ENCODE measurements at places on chromosomes 7 and 10.

- no peak for DNase-seq
Measured at GRCh38 chr7:68288144-68288593, 1291.5 kb downstream of the TYW1 start.

DNA sequence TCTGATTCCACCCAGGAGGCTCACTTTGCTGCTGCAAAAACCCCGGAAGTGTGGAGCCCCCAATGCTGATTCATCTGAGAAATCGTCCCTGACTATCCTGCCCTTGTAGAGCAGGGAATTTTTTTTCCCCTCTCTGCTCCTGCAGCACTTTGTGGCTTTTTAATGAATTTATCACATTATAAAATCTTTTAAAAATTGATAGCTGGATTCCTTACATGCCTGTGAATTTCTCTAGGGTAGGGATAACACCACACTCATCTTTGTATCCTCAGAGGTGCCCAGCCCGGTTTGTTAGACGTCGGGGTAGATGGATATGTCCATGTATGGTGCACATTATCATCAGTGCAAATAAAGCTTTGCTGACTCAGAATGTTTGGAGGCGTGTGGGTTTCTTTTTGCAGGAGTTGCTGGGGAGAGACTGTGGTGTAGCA lies 185.7 kb downstream of the STK31 start:
- DNase-seq = no peak

DNA sequence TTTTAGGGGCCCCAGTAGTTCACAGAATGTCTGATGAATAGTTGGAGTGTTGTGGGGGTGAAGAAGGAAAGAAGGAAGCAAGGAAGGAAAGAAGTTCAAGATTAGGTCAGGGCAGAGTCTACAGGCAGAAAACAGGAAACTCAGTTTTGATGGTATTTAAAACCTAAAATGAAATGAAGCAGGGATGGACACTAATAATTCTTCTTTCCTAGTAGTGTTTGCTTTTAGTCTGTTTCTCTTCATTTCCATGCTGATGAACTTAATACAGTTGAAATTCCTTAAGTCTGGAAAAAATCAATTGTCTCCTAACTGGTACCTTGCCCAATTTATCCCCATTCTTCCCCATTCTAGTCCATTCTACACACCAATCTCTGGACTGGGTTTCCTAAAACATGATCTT lies 59.0 kb upstream of the GSAP start:
- no peak for DNase-seq

DNA sequence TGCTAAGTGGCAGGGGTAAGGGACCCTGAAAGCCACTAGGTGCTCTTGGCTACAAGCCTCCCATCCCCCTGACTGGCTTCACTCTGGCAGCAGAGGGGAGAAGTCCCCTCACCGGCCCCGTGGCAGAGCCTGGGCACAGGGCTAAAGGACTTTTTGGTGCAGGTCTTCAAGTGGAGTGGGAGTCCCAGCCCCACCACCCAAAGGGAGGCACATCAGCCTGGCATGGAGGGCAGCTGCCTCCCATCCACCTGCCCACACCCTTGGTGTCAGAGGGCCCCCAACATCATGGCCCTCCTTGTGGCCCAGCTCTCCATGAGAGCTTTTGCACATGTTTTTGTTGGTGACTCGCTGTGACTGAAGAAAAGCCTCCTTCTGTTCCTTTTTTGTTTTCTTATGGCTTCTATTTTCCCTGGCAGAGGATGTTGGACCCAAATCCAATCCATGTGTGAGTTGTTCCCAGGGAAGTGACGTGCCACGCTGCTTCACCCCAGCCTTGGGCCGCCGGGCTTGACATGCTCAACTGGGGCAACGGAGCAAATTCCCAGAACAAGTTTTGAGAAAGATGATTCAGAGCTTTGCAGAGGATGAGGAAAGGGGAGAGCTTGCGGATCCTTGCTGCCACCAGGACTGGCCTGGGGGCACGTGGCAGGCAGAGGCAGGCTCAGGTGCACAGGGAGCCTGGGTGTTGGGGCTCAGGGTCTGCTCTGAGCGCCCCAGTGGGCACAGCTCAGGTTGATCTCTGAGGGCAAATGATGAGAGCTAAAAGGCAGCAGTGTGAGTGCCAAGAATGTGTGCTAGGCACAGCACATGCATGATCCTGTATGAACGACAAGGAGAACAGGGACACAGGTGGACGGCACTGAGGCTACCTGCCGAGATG lies 1.9 kb upstream of the AEBP1 start:
- DNase-seq = no peak

- DNase-seq = no peak
Measured at GRCh38 chr7:69659983-69660382, 61.7 kb downstream of the AUTS2 start.

GRCh38 chr10:36577126-36577525 lies 548.3 kb upstream of the ANKRD30A start:
- no peak for DNase-seq

GRCh38 chr7:153943861-153944260 lies 108.3 kb upstream of the DPP6 start:
- no peak for DNase-seq

DNA sequence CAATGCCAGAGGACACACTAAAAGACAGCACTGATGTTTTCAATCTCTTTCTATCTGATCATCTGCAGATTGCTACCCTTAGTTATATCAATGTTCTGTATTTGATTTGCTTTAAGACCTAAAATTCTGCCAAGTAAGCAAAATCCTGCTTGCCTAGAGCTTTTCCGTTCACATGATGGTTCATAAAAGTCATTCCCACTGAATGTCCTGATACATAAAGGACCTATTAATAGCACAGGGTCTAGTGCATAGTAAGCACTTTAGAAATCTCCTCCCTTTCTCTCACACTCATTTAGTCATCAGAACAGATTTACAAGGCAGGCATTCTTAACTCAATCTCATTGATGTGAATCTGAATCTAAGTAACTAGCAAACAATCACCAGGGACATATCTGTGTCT lies 68.8 kb downstream of the PCGF5 start:
- DNase-seq = no peak

GRCh38 chr10:69124563-69125268 lies 738 bp downstream of the VPS26A start:
- no peak for DNase-seq

- no peak for DNase-seq
Measured at GRCh38 chr10:15726042-15726441, 6.3 kb upstream of the ITGA8 start.

GRCh38 chr7:5634107-5634950 lies 147.1 kb downstream of the RNF216 start:
- no peak for DNase-seq

- DNase-seq = no peak
Measured at GRCh38 chr10:99905971-99906370, 103.8 kb downstream of the DNMBP start.

- DNase-seq = no peak
Measured at GRCh38 chr7:44226396-44226753, 25.6 kb downstream of the YKT6 start.

- no peak for DNase-seq
Measured at GRCh38 chr7:36312064-36312914, 77.4 kb upstream of the ANLN start.

DNA sequence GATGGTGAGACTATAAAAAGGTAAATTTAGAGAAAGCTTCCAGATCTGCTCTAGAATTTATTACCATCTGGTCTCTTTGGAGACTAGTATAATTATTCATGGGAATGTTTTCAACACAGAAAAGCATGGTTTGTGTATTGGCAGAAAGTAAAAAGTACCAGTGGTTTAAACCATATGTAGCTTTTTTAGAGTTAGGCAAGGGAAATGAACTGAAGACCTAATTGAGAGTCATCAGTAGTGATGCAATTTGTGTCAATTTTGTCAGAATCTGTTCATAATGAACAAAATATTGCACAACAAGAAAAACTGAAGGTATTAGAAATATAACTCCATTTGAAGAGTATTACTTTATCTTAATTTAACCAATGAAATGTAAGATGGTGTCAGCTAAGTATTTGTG lies 181.4 kb downstream of the ADK start:
- DNase-seq = no peak

DNA sequence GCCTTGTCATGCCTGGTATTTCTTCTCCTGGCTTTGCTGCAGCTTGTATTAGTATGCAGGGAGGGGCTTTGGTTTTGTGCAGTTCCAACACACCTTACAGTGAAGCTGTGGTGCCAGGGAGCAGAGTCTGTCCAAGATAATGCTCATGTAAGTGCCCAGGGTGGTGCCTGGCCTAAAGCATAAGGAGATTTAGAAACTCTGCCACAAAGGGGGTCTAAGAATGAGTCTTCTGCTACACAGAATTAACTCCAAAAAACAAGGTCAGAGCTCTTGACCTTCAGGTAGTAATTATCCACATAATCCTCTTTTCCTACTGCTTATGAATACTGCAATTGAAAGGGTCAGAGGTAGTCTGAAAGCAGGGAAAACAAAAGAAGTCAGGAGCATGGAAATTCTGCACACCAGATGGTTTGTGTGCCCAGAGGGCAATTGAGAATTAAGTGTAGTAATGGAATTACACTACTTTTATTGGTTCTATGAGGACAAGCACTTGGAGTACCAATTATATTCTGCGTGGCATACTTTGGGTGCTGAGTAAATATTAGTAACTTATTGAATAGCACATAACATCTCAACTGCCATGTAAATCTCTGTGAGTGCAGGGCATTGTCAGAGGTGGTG lies 121.5 kb downstream of the KAT6B start:
- DNase-seq = no peak

- DNase-seq = no peak
Measured at GRCh38 chr10:25263931-25264330, 89.1 kb downstream of the GPR158 start.

GRCh38 chr7:30321089-30321881 lies 36.9 kb downstream of the ZNRF2 start:
- DNase-seq = no peak

- DNase-seq = no peak
Measured at GRCh38 chr7:141417506-141417905, 133.7 kb upstream of the AGK start.

- DNase-seq = no peak
Measured at GRCh38 chr7:135980665-135981180, 3.6 kb upstream of the MTPN start.

DNA sequence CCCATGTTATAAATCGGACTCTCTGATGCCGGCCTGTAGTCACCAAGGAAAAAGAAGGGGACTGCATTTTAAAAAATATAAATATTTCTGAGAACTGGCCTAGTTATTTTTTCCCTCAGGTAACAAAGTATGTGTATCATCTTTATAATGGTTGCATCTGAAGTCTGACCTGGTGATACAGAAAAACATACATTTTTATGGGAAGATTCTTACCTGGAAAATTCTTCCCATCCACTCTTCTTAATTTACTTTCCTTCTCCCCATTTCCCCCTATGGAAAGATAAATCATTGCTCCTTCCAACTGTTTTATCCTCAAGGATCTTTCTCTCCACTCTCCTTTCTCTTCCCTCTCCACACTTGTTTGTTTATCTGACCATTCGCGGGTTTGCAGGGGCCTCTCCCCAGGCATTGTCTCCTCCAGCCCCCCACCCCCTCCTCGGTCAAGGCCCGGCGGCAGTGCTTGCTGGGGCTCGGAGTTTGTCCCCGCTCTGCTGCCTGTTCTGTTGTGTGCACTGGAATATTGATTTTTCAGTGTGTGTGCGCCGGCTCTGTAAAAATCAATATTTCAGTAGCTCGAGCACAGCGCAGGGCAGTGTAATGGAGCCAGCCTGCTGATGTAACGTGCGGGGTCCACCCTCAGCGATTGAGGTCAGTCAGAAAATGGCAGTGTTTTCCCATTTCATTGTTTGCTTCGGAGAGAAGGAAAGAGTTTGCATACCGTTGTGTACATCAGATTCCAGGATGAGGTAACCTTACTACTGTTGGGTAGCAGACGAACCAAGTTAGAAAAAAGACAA lies 199.5 kb upstream of the NFE2L3 start:
- DNase-seq = no peak

DNA sequence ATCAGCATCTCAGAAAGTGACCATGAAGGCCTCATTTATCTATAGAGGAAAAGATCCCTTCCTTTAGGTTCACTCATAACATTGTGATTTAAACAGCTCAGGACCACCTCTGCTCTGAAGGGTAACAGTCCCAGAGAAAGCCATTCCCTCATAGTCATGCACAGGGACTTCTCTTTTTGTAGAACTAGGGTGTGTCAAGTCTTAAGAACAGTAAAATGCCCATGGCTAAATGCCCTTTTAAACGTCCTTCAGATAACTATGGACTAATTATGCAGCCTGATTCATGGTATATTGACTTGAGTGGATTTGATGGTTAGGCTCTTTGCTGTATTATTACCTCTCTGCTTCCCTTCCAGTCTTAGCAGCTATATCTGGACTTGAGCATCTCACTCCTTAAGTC lies 337.8 kb downstream of the SORCS1 start:
- DNase-seq = no peak

GRCh38 chr7:3214090-3214413 lies 87.0 kb upstream of the SDK1 start:
- DNase-seq = no peak

DNA sequence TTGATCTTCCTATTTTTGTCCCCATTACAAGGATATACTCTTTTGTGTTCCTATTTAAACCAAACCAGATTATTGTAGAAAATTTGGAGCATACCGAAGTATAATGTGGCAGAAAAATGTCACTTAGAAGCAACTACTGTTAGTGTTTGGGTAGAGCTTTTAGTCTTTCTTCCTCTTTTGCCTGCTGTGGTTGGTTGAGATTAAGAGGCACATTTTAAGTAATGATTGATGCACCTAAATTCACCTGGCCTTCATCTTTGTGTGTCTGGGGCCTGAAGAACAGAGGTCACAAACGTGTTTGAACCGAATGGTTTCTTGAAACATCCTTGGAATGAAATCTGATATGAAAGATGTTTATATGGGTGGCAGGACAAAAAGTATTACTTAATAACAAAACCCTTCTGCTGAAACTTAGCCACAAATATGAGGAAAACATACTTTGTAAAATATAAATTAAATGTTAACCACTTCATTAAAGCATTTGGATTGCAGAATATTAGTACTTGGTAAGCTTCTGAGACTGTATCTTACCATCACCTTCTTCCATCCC lies 2.6 kb downstream of the BPGM start:
- no peak for DNase-seq

- no peak for DNase-seq
Measured at GRCh38 chr7:157661611-157661975, 324.8 kb downstream of the DNAJB6 start.

GRCh38 chr10:21406595-21407193 lies 118.8 kb downstream of the SKIDA1 start:
- DNase-seq = no peak

- DNase-seq = no peak
Measured at GRCh38 chr7:26409661-26410547, 118.2 kb downstream of the SNX10 start.

DNA sequence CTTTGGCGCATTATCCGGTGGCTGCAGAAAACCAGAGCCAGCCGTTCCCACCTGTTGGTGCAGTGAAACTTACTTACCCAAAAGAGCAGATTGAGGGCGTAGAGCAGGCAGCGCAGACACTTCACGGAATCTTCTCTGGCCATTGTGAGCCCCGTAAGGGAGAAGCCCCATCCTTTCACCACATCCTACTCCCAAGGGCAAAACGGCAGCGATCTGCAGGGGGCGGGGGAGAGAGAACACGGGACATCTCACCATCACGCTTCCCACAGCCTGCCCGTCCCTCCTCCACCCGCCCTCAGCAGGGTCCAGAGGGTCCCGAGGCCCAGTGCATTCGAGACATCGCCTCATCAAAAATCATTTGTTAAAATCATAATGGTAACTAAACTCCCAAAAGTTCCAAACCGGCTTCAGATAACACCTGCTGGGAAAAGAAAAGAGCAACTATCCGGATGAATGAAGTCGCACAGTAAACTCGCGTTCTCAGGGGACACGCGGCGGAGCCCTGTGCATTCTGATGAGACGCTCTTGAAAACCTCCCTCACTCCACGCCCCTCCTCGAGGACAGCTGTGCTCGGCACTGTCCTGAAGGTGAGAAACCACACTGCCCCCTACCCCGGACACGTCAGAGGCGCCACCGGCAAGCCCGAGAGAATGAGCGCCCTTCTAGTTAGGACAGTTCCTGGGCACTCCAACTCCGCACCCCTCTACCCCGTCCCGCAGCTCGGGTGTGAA lies 1.2 kb downstream of the TSPAN12 start:
- DNase-seq = no peak
